GM04503 (cell line): ENCODE measurements at places on chromosomes 12 and 14.

GRCh38 chr12:28704477-28705169 is 444.5 kb upstream of the FAR2 start:
- peak; percentile 66 for DNase-seq

DNA sequence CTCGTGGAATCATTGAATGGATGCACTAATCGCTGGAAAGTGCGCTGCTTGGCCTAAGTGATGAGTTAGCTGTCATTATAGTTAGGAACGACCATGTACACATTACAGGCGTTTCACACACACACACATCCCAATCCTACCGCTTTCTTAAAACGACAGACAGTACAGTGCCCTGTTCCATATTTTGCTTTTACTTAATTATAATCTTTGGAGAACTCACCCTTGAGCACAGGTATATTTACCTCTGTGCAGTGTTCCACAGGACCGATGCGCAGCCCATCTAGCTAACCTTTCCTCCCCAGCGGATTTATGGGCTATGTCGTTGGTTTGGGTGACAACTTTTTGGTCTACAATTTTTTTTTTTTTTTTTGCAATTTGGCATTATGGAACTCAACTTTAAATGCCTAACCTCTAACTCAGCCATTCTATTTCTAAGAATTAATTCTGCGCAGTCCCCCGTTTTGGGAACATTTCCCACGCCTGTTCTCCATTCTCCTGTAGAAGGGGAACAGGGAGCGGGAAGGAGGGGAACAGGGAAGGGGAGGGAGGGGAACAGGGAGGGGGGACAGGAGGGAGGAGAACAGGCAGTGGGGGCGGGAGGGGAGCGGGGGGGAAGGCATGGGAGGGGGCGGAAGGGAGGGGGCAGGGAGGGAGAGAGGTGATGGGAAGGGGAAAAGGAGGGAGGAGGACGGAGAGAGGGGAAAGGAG is 663 bp upstream of the ULK1 start:
- no peak for DNase-seq

GRCh38 chr14:74400031-74400685 is 25.9 kb downstream of the SYNDIG1L start:
- no peak for DNase-seq

GRCh38 chr12:13973996-13974395 is 7.4 kb downstream of the GRIN2B start:
- no peak for DNase-seq

GRCh38 chr14:61179061-61179690 is 102.0 kb downstream of the TMEM30B start:
- DNase-seq = no peak

DNA sequence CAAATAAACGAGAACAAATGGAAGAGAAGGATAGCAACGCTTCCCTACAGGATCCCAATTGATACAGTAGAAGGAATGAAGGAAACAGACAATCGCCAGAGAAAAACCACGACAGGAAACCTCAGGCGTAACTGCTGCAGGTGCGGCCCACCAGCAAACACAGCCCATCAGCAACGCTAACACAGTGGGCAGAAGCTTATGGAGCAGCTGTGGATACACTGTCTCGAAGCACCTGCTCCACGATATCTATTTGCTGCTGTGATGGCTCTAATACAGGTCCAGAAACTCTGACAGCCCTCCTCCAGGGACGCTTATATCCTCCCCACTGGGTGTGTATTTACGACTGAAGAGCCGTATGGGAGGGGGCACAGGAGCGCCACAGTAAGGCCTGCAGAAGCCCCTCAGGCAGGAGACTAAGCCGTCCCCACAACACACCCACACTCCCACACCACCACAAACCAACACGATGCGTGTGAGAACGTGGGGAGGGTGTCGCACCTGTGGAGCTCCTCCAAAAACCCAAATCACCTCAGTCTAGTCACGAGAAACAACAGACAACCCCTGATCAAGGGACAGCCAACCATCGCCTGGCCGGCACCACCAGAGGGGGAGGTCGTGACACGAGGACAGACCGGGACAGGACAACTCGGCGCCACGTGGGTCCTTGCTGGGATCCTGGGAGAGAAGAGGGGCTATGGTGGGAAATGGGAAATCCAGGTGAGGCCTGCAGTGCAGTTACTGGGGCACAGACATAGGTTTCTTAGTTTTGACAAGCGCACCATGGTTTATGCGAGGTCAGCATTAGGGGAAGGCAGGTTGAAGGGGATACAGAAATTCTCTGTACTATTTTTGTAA is 24.0 kb downstream of the POLE start:
- DNase-seq = no peak

DNA sequence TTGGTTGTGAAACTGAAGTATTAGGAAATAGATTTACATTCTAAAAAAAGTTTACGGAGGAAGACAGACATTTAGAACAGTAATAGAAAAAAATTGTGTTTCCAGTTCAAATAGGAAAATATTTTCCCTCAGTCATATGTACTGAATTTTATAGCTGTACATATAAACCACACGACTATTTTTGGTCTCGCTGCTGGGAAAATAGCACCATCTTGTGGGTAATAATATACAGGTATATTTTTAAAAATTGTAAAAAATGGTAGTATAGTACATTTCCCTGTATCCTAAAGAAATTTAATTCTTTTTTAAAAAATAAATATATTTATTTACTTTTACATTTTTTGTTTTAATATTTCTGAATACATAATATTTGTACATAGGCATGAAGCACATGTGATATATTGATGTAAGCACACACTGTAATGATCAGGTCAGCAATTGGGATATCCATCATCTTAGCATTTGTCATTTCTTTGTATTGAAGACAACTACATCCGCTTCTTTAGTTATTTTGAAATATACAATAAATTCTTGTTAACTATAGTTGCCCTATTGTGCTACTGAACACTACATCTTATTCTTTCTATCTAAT is 168.6 kb downstream of the ALX1 start:
- no peak for DNase-seq

DNA sequence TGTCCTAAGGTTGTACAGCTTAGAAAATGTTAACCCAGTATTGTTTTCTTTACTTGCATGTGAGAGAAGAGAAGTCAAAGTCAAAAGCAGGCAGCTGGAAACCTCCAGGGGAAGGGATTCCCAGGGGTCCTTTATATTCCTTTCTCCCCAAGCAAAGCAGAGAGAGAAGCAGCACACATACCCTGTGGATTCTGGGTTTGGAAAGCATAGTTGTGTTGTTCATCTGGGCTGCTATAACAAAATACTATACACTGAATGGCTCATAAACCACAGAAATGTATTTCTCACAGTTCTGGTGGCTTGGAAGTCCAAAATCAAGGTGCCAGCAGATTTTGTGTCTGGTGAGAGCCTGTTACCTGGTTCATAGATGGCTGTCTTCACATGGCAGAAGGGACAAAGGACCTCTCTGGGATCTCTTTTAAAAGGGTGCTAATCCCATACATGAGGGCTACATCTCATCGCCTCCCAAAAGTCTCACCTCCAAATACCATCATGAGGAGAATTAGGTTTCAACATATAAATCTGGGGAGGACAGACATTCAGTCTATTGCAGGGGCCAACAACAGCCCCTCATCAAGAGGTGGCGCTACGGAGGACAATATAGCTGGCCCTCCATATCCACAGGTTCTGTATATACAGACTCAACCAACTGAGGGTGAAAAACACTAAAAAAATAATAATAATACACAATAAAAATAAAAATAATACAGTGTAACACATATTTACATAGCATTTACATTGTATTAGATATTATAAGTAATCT is 19.3 kb upstream of the PCNX1 start:
- no peak for DNase-seq

- DNase-seq = peak; percentile 42
Measured at GRCh38 chr14:94129111-94129757, at the start of gene IFI27L2. IFI27L2 (minus strand) TSS chr14:94129604; CDS start chr14:94129564, 40 bp downstream.

DNA sequence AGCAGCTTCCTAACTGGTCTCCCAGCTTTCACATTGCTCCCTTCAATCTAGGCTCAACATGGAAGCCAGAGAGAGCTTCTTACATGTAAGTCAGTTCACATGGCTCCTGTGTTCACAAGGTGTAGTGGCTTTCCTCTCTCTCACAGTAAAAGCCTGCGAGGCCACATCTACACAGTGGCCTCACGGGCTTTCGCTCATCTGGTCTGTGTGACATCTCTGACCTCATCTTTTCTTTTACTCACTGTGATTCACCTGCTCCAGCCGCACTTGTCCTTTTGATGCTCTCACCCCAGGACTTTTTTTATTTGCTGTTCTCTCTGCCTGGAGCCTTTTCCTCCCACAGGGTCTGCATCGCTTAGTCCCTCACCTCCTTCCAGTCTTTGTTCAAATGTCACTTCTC is 122.1 kb downstream of the SLC5A8 start:
- no peak for DNase-seq

GRCh38 chr12:44158746-44159145 is 322.9 kb downstream of the TMEM117 start:
- no peak for DNase-seq

GRCh38 chr12:63302941-63303536 is 152.0 kb upstream of the AVPR1A start:
- DNase-seq = no peak

- DNase-seq = no peak
Measured at GRCh38 chr12:99985129-99985570, 414 bp upstream of the ANKS1B start.

- no peak for DNase-seq
Measured at GRCh38 chr12:31288381-31288780, 37.6 kb downstream of the SINHCAF start.

DNA sequence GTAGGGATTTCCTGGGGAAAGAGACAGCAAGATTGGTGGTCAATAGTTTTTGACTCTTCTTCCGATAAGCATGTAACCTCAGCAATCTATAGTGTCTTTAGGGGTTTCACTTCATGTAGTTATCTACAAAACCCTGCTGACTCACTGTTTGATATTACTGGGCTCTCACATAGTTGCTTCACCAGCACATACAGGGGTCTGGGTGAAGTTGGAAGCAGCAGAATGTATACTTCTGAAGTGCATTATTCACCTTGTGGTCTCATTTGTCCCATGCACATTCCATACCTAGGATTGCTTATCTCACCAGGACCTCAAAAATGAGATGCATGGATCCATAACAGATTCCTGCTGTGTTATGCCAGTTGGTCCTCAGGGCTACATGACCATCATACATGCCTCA is 280.0 kb downstream of the LRIG3 start:
- DNase-seq = no peak

DNA sequence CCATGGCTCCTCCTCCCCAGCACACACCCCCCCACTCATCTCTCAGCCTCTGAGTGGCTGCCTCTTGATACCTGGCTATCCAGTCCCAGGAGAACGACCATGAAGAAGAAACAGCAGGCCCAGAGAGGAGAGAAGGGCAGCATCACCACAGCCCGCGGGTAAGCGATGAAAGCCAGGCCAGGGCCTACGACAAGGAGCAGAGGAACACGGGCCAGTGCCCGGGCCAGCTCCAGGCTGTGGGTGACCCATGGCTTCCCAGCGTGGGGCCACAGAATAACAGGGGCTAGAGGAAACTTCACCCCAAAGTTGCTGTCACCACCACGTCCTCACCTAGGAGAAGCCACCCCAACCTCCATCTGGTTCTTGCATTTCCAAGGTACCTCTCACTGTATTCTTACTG is 10.4 kb upstream of the SLC6A12 start:
- no peak for DNase-seq

GRCh38 chr12:119060847-119061796 is 79.8 kb downstream of the SRRM4 start:
- DNase-seq = no peak

DNA sequence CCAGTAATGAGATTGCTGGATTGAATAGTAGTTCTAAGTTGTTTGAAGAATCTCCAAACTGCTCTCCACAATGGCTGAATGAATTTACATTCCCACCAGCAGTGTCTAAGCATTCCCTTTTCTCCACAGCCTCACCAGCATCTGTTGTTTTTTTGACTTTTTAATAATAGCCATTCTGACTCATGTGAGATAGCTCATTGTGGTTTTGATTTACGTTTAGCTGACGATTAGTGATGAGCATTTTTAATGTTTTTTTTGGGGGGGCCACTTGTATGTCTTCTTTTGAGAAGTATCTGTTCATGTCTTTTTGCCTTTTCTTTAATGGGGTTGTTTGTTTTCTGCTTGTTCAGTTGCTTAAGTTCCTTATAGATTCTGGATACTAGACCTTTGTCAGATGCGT is 8.1 kb upstream of the SLC15A5 start:
- no peak for DNase-seq

GRCh38 chr12:47946413-47947323 is 16.7 kb upstream of the TMEM106C start:
- DNase-seq = no peak

GRCh38 chr14:102738373-102739189 is 38.7 kb upstream of the TRAF3 start:
- DNase-seq = no peak

- no peak for DNase-seq
Measured at GRCh38 chr14:95523051-95523814, 6.8 kb upstream of the SYNE3 start.

- DNase-seq = no peak
Measured at GRCh38 chr12:43362910-43363694, 188.9 kb downstream of the ADAMTS20 start.

GRCh38 chr12:41604830-41605229 is 416.7 kb downstream of the PDZRN4 start:
- DNase-seq = no peak

GRCh38 chr14:74348735-74349463 is 628 bp downstream of the VRTN start:
- no peak for DNase-seq

DNA sequence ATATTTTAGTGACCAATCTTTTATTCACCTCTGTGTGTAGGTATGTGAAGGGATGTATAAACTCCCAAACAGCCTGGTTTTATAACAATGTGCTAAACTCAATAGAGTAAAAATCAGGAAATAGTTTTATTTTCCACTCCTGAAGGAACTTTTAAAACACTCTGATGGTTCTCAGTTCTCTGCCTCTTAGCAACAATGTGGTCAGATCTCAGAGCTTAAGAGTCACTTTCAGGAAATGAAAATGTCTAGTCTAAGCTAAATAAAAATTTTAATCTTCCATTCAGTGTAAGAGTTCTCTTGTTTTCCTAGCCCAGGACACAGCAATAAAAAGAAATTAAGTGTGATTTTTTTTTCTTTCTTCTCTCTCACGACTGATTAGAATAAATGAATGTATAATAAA is 718.0 kb downstream of the C12orf50 start:
- no peak for DNase-seq

- no peak for DNase-seq
Measured at GRCh38 chr14:92524602-92525185, 11.1 kb downstream of the RIN3 start.

GRCh38 chr14:37129047-37129446 is 43.4 kb downstream of the SLC25A21 start:
- no peak for DNase-seq

DNA sequence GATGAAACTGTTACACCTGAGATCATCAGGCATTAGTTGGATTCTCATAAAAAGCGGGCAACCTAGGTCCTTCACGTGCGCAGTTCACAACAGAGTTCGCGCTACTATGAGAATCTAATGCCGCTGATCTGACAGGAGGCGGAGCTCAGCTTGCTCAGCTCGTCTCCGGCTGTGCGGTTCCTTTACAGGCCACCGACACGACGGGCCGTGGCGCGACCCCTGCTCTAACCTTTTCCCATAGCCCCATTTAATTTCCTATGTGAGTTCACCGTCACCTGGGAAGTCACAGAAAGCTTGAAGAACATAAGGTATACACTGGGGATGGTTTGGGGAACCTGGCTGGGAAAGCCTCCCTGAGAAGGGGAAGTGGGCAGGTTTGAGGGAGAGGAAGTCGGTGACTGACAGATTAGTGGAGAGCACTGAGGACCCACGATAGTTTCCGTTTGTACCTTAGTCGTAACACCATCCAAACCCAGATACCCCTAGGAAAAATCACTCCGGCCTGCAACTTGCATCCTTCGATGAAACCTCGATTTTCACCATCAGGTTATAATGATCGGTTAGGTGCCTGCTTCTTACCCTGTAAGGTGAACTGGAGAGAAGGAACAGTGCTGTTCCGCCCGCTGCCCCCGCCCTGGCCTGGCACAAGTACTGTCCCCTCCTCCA is 2.8 kb upstream of the AAAS start:
- DNase-seq = no peak
